ENCODE measurements at places on chromosomes 1 and 21.

- DNase-seq = peak; percentile 13
Measured at GRCh38 chr21:30257773-30258172, 25.0 kb downstream of the KRTAP24-1 start.

GRCh38 chr1:245558069-245558468 lies 403.3 kb downstream of the KIF26B start:
- no peak for DNase-seq

DNA sequence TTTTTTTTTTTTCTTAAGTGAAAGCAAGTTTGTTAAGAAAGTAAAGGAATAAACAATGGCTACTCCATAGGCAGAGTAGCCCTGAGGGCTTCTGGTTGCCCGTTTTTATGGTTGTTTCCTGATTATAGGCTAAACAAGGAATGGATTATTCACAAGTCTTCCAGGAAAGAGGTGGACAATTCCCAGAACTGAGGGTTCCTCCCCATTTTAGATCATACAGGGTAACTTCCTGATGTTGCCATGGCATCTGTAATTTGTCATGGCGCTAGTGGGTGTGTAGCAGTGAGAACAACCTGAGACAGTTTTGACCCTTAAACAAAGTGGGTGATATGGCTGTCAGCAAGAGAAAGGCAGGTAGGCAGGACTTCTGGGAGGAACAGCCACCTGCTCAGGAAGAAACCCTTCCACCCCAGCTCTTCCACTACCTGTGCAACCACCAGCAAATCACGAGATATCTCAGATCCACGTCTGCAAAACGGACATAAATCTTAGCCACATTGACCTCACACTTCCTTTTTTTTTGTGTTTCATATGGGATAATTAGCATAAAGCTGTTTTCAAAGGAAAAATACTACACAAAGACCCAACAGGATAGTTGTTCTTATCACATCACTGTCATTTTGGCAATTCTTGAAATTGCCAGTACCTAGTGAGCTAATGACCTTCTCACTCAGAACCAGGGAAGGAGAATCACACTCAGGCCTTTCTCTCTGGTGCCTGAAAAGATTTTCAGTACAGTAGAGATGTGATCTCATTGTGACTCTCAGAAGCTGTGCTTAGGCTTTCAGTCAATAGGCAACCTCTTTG lies 34.8 kb upstream of the DUSP10 start:
- no peak for DNase-seq

DNA sequence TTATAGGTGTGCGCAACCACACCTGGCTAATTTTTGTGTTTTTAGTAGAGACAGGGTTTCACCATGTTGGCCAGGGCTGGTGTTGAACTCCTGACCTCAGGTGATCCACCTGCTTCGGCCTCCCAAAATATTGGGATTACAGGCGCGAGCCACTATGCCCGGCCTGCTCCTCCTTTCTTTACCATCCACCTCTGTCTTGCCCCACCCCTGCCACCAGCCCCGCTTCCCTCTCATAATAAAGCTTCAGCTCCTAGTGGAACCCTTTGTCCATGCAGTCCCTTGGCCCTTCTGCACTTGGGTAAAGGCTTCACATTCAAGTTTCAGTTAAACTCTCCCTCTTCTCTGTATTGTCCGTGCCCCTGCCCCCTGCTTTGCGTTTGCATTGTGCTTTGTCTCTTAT lies 120.1 kb downstream of the CAMTA1 start:
- no peak for DNase-seq

DNA sequence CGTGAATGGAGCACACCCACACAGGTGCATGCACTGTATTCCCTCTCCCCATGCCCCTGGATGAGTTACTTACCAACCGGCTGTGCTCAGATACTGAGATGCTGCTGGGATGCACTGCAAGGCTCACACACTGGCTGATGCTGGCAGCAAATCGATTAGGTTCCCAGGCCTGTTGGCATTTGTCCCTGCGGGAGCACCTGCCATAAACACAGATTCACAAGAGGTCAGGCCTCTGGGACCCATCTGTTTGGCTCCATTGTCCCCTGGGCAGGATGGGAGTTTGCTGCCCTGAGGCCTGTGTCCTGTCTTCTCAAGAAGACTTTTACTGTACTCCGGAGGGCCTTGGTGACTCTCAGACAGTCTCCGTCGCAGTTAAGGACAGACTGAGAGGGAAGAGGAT lies 145.4 kb downstream of the PLXNA2 start:
- DNase-seq = no peak

DNA sequence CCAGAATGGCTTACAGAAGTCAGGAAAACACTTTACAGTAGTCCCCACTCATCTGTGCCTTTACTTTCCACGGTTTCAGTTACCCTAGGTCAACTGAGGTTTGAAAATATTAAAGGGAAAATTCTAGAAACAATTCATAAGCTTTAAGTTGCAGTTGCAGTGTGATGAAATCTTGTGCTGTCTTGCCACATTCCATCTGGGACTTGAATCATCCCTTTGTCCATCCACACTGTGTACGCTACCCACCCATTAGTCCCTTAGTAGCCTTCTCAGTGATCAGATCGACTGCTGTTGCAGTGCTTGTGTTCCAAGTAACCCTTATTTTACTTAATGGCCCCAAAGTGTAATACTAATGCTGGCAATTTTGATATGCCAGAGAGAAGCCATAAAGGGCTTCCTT lies 30.5 kb downstream of the ZCCHC17 start:
- peak; percentile 40 for DNase-seq

GRCh38 chr1:227745568-227746265 lies 10.5 kb downstream of the SNAP47 start:
- no peak for DNase-seq

DNA sequence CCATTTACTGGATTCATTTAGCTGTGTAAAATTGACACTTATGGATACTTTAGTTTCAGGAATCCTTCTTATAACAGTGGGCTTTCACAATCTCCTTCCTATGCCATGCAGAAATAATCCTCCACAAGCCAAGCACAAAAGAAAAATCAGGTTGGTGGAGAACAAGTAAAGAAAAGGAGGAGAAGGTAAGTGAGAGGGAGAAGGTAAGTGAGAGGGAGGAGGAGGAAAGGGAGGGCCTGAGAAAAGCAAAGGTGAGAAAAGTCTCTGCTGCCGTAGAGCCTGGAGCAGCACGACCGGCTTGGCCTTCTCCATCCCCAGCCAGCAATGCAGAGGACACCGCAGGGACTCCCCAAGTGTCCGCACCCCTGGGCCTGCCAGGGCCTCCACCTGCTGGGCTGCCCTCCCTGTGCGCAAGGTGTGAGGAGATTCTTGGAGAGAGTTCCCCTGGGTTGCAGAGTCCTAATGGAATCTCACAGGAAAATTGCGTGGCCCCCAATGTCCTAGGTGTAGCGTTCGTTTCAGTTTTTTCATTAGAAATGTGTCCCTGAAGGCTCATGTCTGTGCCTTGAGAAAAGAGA lies 39.0 kb downstream of the PRMT2 start:
- DNase-seq = no peak

DNA sequence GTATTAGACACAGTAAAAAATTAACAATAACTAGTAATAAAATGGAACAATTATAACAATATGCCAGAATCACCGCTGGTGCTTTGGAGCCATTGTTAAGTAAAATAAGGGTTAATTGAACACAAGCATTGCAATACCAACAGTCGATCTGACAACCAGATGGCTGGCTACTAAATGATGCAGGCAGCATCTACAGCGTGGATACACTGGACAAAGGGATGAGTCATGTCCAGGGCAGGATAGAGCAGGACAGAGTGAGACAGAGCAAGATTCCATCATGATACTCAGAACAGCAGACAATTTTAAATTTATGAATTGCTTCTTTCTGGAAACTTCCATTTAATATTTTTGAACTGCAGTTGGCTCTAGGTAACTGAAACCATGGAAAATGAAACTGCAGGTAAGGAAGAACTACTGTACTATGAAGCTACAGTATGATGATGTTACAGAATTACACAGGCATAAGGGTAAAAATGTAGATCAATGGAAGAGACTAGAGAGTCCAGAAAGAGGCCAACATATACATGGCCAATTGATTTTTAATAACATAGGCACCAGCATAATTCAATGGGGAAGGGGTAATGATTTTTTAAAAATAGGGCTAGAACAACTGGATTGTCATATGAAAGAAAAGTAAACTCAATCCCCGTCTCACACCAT lies 168.7 kb downstream of the RRAGC start:
- peak; percentile 1 for DNase-seq

- peak; percentile 91 for DNase-seq
Measured at GRCh38 chr1:49060766-49061165, 284.1 kb upstream of the BEND5 start.

- DNase-seq = no peak
Measured at GRCh38 chr1:168386949-168387586, 106.4 kb downstream of the TBX19 start.
